Posterior cingulate gyrus (tissue), 11 donors: ENCODE measurements at places on chromosomes 2 and 18.
A peak's percentile ranks its signal among the peaks of the same experiment; 100 is the strongest.

- no peak for DNase-seq
Measured at GRCh38 chr2:196464311-196464710, 175.2 kb upstream of the CCDC150 start.

DNA sequence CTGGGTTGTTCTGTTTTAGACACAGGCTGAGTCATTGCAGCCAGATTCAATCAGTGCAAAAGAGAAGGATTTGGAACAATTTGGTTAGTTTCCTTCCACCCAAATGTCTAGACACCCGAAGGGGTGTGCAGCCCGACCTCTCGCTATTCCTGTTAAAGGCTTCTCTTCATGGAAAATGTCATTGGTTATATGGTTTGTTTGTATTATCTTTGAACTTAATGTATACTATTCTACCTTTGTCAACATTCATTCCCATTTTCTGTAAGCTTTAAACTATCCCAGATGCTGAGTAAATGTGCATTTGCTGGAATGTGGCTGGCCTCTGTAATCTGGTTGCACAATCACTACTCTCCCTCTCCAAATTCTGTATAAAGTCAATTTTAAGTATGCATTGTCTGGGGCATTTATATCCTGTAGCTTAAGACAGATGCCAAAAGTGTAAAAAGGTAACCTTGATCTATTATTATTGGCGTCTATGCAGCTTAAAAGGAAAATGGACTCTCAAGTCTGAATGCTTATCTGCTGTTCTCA is 80.4 kb upstream of the RND3 start:
- no peak for DNase-seq

GRCh38 chr18:32270341-32270740 is 80.5 kb downstream of the MEP1B start:
- DNase-seq: no peak

DNA sequence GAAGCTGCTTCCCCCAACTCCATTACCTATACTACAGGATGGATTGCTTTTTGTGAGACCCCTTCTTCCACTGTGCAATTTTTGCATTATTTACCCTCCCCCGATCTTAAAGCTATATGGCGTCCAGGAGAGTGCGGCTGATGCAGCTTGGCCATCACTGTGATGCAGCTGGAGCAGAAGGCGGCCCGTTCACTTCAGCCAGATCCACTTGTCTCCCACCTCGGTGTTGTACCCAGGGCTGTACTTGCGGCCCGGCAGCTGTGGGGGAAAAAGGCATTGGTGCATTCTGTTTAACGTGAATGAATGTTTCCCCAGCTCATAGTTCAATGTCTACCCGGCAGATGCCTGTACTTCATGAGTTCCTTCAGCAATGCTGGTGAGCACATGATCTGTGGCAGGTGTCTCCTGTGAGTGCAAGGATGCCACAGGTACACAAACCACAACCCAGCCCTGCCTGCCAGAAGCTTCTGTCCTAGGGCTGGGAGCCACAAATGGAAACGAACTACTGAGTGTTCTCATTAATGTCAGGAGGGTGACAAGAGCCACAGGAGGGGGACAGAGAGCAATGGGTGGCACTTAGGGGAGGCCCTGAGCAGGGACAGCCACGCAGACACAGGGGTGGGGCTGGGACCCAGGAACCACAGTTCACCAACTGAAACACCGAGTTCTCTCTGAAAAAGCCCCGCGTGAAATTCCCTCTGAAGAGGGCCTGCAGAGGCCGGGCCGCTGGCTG is 64.0 kb downstream of the NDUFA10 start:
- no peak for DNase-seq

- no peak for DNase-seq
Measured at GRCh38 chr18:43879415-43879814, 602.1 kb upstream of the SYT4 start.

DNA sequence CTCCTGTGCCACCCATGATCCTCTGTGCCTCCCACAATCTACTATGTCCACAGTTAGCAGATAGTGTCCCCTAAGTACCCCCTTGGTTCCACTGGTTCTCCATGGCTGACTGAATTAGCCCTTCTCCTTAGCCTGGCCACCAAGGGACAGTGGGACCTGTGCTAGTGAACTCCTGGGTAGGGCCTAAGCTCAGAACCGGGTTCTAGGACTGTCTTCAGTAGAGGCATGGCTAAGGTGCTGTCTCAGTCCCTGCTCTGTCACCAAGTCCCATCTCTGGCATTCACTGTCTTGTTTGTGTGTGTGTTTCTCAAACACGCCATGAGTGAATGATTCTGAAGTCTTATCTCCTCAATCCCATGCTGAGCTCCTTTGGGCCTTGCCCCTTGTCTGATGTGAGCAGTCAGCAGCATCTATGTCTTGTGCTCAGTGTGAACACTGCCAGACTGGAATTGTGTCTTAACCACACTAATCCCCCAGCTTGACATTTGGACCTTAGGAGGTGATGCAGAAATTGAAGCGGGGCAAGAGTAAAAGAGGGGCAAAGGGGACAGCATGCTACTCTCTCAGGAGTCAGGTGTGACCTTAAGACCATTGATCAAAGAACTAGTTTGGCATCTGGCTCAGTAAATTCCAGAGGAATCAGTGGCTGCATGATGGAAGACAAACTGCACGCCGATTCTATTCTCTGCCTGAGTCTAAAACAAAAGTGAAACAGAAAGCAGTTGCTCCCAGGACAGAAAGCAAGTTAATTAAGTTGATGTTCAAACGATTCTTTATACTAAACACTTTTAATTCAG is 190.5 kb downstream of the ALPK2 start:
- peak; percentile 10 for DNase-seq

- DNase-seq: no peak
Measured at GRCh38 chr18:13245481-13246000, 27.0 kb downstream of the LDLRAD4 start.

DNA sequence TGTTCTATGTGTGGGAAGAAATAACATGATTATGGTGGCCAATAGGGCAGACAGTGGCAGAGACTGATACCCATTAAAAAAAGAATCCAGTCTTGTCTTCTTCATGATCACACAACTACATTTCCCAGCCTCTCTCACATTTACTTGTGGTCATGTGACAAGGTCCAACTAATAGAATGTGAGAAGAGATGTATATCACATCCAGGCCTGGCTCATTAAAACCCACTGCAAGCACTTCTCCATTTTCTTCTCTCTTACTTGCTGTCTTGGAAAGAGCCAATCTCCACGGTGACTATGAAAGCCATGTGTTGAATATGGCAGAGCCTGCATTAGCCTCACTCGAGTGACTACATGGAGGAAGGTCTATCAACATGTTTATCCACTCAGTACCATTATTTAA is 306.2 kb upstream of the ZEB2 start:
- DNase-seq: no peak

GRCh38 chr18:73549236-73549635 is 598.4 kb downstream of the FBXO15 start:
- DNase-seq: peak; percentile 8

DNA sequence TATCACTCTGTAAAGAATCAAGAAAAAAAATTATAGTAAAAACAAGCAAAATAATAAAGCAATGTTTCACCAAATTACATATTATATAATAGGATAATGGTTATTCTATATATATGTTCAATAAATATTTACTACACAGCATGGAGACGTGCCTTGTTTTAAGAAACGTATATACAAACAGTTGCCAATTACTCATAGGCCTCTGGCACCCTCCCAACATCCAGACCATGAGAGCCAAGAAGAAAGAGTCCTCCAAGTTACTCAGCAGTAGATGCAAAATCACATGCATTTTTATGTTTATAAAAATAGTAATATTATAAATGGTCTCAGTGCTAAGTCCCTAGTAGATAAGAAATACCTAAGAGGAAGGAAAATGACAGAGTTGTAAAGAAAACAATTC is 64.8 kb downstream of the REV1 start:
- no peak for DNase-seq

GRCh38 chr2:222292149-222293134 is 6.4 kb downstream of the PAX3 start:
- DNase-seq: no peak

- DNase-seq: no peak
Measured at GRCh38 chr2:150698016-150698661, 210.7 kb upstream of the RND3 start.

DNA sequence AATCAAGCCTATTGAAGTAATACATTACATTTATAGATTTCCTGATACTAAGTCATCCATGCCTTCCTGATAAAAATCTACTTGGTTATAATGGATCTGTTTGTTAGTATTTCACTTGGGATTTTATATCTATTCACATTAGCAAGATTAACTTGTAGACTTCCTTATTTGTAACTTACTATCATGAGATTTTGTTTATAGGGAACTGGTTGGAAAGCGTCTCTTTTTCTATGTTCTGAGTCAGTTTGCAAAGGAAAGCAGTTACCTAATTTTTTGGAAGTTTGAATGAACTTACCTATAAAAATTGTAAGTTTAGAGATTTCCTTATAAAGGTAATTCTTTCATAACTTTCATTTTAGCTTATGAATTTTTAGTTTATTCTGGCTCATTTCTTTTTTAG is 141.4 kb downstream of the SMAD7 start:
- DNase-seq: no peak

- DNase-seq: no peak
Measured at GRCh38 chr18:57333940-57334339, 18.4 kb upstream of the ST8SIA3 start.

DNA sequence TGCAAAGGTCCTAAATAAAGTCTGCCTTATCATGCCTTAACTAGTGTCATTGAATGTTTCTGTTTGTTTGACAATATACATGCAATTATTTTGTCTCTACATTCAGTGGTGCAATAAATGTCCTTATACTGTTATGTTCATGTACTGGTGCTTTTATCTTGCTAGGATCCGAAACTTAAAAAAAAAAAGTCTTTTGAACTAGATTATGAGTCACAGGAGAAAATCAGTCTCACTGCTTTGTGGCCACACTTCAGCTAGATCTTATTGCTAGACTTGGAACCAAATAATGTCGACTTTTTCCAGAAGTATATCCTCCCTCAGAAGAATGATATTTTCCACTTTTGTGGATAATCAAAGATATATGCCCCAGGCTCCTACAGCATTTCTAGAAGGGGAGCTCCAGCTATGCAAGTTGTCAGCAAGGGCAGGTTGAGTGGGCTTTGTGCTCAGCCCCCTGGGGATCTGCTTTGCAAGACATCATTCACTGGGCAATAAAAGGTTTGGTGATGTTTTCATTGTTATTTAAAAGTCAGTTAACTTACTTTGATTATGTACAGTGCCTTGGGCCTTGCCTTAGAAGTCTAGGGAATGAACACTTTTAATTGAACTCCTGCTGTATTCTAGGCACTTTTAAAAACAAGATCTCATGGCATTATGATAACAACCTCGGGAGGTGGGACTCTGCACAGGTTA is 157.1 kb upstream of the LRRTM1 start:
- no peak for DNase-seq

GRCh38 chr2:104501342-104501741 is 352.6 kb upstream of the POU3F3 start:
- no peak for DNase-seq
